ENCODE measurements at places on chromosomes 2 and 18.
A peak's percentile ranks its signal among the peaks of the same experiment; 100 is the strongest.

GRCh38 chr2:69597843-69598610, 45.5 kb downstream of the AAK1 start:
- DNase-seq: no peak

GRCh38 chr2:47311764-47312490, 91.0 kb upstream of the MSH2 start:
- DNase-seq: no peak

DNA sequence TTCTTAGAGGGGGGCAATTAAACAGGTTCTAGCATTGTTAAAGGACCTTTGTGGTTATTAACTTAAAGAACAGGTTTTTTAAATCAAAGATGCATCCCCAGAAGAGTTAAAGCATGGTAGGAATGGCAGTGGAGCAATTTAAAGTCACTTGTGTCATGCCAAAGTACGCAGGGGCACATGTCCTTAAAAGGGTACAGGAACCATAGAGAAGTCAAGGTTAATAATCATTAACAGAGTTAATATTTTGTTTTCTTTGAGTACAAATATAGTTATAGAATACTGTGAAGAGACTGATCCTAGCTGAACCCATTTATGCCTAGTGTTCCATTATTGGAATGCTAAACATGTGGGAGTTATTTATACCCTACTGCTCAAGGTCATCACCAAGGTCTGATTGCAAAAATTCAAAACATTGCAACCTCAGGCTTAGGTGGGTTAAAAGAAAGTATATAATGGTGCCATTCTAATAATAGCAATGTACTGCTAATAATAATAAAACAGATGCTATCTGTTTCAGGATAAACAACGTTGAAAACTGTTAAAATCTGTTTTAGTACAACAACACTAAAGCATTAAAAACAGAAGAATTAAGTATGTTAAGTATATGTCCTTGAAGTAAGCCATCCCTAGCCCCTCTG, 216.0 kb downstream of the MYO3B start:
- peak; percentile 42 for DNase-seq

DNA sequence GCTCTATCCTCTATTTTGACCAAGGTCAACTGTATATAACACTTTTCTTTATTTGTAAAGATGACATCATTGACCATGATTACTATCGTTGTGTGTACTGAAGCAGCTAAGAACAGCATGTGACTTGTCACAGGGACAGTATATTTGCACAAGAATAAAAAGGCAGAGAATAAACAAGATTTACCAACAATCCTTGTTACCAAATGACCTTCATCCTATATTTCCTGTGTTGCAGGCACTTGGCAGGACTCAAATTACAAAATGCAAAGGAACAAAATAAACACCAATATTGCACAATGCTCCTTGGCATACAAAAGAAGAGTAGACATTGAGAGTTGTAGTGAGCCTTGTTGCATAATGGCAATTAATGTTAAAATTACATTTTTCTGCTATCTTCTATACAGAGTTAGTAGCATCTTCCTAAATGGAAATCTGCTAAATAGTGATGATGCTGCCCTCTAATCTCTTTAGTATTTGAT, 61.8 kb downstream of the RFTN2 start:
- DNase-seq: no peak

DNA sequence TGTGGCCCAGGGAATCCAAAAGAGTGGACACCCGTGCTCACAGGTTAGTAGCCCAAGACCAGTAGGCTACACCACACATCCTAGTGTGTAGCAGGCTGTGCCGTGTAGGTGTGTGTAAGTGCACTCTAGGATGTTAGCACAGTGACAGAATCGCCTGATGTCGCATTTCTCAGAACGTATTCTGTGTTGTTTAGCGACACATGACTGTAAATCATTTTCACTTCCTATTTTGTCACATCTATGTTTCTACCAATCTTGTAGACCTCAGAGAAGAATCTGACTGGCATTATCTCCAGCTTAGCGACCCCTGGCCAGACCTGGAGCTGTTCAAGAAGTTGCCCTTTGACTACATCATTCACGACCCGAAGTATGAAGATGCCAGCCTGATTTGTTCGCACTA, 45.1 kb downstream of the NTSR2 start:
- no peak for DNase-seq

GRCh38 chr2:32418778-32419177, 62.0 kb downstream of the BIRC6 start:
- no peak for DNase-seq
